ENCODE measurements at places on chromosomes 7 and 10.

DNA sequence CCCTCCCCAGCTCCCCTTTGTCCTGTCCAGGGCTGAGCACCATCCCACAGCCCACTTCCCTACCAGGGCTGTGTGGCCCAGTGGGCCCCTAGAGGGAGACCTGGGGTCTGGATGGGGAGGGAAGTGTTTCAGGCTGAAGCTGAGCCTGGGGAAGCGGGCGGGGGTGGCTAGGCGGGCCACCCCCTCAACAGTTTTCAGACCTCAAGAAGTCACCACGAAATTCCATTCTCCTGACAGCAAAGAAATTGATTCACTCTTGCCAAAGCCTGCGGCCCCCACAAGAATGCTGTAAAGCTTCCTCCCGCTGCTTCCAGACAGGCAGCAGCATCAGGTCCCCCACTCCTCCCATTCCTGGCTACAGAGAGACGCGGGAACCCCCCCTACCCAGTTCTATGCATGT is 2.5 kb upstream of the LFNG start:
- peak; percentile 88 for DNase-seq

- DNase-seq = no peak
Observed at GRCh38 chr10:73979809-73980433, 18.0 kb upstream of the VCL start.

GRCh38 chr7:39949971-39950472 is at the start of gene CDK13:
Gene CDK13 (plus strand): TSS chr7:39950256. CDS start chr7:39950642, 386 bp downstream.
- DNase-seq = peak; percentile 67

DNA sequence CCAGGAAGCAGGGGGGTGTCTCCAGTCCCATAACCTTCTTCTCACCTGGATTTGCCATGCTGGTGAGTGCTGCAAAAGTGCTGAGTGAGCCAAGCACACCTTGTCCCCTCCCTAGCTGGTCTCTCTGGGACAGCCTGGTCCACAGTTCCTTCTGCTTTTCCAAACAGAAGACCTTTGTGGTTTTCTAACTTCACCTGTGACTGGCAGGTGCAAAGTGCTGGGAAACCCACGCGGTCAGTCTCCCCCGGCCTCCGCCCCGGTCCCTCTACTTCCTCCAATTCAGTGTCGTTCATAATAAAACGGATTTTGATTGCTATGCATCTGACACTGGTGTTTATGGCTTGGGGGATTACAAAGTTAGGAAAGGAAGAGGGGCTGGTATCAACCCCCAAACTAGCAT is 37.1 kb downstream of the RBAK start:
- DNase-seq = no peak

DNA sequence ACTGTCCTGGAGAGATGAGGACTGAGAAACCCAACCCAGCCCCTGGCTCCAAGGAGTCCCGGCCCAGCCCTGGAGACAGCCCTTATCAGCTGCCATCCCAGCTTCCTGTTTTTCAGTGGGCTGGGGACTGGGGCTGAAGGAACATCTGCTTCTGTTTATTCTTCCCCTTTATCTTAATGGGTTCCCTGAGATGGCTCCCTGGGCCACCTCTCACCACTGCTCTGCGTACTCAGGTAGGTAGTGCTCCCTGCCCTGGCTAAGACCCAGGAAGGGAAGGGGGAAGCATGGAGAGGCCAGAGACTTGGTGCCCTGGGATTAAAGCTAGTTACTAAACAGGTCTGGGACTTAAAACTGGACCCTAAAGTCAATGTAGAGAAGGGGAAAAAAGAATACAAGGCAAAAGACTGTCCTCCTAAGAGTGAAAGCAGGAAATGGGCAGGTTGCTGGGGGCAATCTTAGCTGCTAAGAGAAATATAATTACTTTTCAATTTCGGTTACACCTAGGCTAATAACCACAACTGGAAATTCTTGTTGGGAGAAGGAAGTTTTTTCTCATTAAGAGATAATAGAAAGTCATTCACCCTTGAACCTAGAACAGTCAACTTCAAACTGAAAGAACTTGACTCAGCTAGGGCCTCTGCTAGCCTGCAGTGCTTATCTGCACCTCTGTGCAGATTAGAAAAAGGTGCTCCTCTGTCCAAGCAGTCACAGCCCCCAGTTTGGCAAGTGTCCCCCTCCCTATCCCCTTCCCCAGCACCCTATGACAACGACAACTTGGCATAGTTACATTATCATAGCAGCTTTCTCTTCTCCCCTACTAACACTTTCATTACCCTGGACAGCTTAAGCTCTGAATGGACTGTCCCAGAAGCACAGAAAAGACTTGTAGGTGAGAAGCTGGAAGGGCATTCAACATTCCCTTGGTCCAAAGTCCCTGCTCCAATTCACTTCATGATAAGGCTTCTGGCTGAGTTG is 65.6 kb upstream of the KDM7A start:
- DNase-seq = no peak

GRCh38 chr7:17743316-17743715 is 197.0 kb downstream of the SNX13 start:
- DNase-seq = no peak

GRCh38 chr7:74604326-74605020 is 53.0 kb upstream of the GTF2I start:
- DNase-seq = no peak

GRCh38 chr7:1281068-1281467 is 48.4 kb downstream of the UNCX start:
- no peak for DNase-seq

GRCh38 chr7:21373031-21373430 is 54.9 kb upstream of the SP4 start:
- no peak for DNase-seq

DNA sequence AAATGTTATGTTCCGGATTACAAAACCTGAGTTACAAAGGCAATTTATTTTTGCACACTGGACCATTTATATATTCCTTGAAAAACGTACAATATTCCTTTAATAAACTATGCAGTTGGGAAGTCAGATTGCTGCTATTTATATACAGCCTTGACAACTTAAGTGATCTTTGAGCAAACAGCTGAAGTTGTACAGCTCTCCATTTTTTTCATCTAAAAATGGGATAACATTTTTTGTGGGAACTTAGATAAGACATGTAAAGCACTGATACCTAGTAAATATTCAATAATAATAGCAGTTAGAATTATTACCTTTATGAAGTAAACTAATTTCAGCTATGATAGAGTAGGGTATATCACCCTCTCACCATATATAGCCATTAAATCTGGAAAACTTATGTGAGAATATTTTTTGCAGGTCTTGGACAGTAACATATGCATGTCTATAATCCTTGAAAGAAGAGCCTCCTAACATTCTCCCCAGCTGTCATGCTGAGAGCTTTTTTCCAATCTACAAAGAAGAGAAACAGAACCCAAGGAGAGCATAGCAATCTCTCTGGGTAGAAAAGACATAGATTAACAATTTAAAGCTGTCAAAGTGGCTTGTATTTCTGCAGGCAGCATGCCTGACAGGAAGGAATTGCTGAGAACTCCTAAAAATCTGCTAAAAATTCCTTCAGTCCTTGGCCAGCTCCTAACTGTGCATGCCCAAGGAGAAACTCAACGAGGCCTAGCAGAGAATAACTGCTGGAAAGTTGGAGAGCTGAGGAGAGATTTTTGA is 326.0 kb downstream of the CRPPA start:
- no peak for DNase-seq

DNA sequence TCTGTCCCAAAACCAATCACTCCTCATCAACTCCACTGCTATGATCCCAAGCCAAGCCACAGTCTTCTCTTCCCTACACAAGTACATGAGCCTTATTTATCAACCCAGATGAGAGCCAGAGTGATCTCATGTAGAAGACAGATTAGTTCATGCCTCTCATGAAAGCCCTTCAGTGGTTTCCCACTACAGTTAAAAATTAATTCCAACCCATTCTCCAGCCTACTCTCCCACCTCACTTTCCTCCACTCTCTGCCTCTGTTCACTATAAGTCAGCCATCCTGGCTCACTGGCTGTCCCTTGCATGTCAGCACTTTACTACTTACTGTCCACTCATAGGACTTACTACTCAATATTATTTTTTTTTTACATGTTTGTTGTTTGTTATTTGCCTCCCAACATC is 67.3 kb downstream of the CACUL1 start:
- no peak for DNase-seq

DNA sequence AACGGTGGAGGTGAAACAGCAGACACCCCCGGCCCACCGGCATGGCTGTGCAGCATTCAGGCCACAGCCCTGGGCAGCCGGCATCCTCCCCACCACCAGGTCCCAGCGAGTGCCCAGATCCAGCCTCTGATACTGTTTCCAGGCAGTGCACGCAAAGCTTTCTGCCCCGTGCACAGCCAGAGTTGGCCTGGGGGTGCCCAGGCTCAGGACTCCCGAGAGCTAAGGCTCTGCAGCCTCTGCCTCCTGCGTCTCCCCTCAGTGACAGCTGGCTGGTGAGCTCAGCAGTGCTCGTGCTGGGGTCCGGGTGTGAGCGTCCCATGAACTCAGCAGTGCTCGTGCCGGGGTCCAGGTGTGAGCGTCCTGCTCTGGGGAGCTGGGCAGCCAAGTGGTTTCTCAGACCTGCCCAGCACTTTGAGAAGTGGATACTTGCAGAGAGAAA is 65.4 kb downstream of the CFAP46 start:
- DNase-seq = no peak

- no peak for DNase-seq
Observed at GRCh38 chr10:110274072-110274627, 30.6 kb downstream of the SMNDC1 start.

- DNase-seq = no peak
Observed at GRCh38 chr7:52501696-52502095, 533.7 kb upstream of the POM121L12 start.

DNA sequence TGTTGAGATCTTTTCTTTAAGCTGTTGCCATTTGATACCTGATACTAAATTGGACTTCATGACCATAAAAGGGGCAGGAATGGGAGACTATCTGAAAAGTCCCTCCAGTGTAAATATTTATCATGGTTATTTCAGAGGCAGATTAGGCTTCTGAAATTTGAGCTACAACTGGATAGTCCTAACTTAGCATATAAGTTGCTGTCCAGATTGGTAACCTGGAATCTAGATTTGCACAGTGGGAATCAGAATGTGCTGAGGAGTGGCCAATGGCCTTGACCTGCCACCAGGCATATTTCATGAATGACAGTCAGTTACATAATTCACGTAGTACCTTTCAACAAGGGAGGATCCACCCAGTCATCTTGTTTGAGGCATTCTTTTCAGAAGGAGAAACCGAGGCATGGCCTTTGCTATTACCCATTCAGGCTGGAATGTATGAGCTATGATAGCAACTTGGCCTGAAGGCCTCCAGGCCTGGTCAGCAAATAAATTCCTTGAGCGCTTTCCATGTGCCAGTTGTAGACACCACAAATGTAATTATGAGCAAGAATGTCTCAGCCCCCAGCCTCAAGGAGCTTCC is 80.0 kb downstream of the EEPD1 start:
- no peak for DNase-seq

GRCh38 chr10:55929291-55929690 is 431.8 kb downstream of the ZWINT start:
- DNase-seq = no peak

- peak; percentile 77 for DNase-seq
Observed at GRCh38 chr7:23712368-23713284, 2.6 kb downstream of the STK31 start.

DNA sequence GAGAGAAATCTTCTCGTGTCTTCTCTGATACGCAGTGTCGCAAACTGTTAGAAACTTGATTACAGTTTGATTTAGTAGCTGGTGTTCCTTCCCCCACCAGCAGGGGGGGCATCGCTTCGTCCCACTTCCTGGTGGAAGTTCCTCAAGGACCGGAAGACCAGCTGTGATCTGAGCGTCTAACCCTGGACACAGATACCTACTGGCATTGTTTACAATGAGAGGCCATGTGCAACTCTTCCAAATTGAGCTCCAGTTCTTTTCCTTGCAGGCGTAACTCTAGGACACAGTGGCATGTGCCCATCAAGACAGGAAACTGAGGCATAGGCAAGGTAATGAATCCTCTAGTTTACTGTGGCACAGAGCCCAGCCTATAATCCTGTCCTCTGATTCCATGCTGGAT is 219.0 kb downstream of the CCDC3 start:
- peak; percentile 52 for DNase-seq

DNA sequence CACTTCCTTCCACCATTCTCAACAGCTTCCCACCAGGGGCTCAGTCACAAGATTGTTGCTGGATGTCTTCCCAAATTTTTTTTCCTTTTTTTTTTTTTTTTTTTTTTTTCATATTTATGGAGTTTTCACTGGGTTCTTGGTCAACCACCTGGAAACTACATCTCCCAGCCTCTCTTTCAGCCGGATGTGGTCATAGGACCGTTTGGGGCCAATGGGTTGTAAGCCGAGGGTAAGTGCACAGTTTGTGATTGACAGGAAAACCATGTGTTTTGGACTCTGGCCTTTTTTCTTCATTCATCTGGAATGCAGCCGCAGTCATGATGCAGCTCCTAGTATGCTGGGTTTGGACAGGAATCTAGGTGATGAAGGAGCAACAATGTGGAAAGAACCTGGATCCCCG is 337.1 kb upstream of the FOXK1 start:
- DNase-seq = no peak

GRCh38 chr10:91672021-91672608 is 39.2 kb upstream of the PPP1R3C start:
- peak; percentile 62 for DNase-seq
